ENCODE measurements at places on chromosomes 5 and 9.

- DNase-seq, result no peak
These were observed 35.8 kb downstream of the ALG2 start for GRCh38 chr9:99185934-99186333.

DNA sequence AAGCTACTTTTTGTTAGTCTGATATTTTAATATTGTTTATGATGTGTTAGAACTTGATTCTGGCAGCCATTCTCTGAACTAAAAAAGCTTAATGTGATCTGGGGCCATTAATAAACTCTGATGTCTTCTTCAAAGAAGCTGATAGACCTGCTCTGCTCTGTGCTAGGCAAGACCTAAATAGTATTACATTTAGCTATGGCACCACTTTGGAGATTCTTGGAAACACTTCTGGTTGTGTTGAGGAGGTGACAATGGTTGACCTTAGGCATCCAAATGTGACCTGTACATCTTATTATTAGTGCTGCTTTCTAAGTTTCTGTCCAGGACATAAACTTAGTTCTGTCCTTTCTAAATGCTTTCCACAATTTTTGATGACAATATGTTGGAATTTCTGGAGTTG, 21.7 kb upstream of the SCGB3A2 start:
- DNase-seq, result no peak

- DNase-seq, result no peak
These were observed 55.1 kb downstream of the EHMT1 start for GRCh38 chr9:137673886-137674285.

DNA sequence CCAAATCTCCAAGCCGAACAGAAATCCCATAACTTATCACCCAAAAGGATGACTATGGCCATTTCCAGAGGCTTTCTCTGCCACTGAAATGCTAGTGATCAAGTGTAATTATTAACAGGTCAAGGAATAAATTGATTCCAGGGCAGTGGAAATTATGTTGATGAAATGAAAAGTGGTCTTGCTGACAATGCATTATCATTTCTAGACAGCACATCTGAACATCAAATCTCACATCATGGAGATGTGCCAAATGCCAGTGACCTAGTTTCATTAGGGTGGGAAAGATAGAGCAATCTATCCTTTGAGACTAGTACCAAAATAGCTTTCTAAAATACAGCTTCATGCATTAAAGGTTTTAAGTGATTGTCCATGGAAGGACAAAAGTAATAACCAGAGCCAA, 86.1 kb downstream of the AUH start:
- DNase-seq, result no peak

Data from left lobe of liver (tissue), 2 donors.